ENCODE measurements at places on chromosomes 2 and 18.
A peak's percentile ranks its signal among the peaks of the same experiment; 100 is the strongest.

- no peak for DNase-seq
Observed at GRCh38 chr2:149080099-149080498, 41.6 kb downstream of the LYPD6B start.

DNA sequence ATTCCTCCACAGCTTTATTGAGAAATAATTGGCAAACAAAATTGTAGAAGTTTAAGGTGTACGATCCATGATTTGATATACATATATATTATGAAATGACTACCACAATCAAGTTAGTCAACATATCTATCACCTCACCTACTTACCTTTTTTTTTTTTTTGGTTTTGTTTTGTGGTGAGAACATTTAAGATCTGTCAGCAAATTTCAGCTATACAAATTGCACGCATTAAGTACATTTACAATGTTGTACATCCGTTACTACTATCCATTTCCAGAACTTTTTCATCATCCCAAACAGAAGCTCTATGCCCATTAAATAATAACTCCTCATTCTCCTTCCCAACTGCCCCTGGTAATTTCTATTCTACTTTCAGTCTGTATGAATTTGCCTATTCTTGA, 37.4 kb upstream of the ADCYAP1 start:
- no peak for DNase-seq

DNA sequence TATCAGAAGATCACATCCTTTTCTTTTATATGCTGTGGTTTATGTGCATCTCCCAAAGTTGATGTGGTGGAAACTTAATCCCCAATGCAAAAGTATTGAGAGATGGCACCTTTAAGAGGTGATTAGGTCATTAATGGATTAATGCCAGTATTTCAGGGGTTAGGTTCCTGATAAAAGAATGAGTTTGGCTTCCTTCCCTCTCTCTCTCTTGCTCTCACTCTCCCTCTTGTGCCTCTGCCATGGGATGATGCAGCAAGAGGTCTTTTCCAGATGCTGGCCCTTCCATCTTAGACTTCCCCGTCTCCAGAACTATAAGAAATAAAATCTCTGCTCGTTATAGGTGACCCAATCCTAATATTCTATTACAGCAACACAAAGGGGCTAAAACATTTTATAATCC, 85.0 kb downstream of the TTC27 start:
- no peak for DNase-seq

GRCh38 chr2:601387-601698, 75.9 kb downstream of the TMEM18 start:
- DNase-seq = no peak

DNA sequence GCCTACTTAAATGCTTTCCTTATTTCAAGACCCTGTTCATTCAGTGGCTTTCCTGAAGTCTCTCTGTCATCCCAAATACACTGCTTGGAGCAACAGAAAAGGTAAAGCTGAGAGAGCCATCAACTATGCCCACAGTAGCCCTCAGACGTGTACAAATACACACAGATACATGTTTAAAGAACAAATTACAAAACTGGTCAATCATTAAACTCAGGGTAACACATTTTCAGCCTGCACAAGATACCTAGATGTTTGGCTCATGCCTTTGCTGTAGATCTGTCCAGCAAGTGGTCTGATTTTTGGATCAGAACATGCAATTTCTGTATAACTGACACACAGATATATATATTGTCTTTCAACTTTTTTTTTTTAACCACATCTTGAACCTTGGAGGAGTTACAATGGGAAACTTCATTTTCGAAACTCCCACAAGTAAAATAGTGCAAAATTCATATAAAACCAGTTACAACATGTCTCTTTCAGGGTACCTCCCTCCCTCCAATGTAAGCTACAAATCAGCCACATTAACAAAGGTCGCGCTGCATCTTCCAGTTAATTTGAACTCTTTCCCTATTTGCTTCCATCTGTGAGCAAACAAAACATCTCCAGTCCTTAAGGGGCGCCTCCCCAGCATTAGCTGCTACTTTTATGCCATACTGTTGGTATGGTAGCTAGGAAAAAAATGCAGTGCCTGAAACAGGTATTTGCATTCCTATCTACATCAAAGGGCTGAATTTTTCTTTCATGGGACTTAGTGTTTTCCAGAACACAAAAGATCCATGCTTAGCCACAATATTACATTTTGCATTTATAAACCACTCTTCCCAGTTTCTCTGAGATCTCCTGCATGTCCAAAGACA, 311.9 kb downstream of the NRXN1 start:
- no peak for DNase-seq

GRCh38 chr2:118122594-118123281, 34.5 kb downstream of the INSIG2 start:
- DNase-seq = no peak

DNA sequence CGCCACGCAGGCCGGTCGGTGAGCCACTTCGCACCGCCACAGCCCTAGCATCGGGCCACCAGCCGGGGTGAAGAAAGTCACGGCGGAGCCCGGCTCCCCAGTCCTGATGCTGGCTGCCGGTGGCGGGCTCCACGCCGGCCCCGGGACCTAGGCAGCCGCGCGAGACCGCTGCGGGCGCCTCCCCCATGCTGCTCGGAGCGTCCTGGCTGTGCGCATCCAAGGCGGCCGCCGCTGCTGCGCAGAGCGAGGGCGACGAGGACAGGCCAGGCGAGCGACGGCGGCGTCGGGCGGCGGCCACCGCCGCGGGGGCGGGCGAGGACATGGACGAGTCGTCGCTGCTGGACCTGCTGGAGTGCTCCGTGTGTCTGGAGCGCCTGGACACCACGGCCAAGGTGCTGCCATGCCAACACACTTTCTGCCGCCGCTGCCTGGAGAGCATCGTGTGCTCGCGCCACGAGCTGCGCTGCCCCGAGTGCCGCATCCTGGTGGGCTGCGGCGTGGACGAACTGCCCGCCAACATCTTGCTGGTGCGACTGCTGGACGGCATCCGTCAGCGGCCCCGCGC, 433 bp downstream of the SH3RF3 start:
- no peak for DNase-seq

DNA sequence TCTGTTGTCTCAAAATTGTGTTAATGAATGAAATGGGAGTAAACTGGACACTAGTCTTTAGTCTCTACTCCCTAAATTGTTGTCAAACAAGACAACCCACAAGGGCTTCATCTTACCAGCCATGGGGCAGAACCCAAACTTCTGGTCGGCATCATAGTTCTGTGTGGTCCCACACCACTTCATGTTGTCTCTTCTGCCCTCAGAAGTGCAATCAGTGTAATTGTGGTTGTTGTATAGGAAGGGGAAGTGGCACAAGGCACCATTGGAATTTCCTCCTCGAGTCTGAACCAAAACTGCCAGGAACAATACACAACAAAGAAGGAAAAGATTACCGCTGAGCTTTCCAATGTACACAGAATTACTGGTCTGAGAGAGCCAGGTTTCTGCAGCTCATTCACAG, 12.6 kb downstream of the FN1 start:
- no peak for DNase-seq

DNA sequence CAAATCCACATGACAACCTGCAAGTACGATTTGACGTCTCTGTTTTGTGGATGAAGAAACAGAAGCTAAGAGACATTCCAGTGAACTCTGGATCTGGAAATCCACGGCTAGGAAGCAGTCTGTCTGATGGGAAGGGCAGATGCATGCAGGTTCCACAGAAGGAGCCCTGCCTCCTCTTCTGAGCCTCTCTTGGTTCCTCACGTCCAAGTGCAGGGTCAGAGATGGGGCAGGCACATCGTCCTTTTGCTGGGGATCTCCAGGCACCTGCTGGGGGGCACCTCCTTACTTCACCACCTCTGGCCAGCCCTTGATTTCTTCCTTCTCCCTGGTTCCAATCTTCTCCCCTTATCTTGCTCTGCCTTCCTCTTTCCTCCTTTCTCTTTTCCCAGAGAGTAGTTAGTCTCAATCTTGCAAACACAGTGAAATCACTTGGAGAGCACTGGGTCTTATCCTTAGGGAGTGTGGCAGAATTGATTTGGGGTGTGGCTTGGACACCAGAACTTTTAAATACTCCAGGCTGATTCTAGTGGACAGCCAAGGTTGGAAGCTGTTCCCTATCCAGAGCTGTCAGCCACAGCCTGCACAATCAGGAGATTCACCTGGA, 137.8 kb downstream of the BCL2 start:
- no peak for DNase-seq

- no peak for DNase-seq
Observed at GRCh38 chr2:109513749-109514588, 99.8 kb downstream of the SEPTIN10 start.

- DNase-seq = no peak
Observed at GRCh38 chr2:234015861-234016260, 34.6 kb upstream of the SPP2 start.

GRCh38 chr2:100752628-100753333, 67.2 kb upstream of the NPAS2 start:
- DNase-seq = no peak

GRCh38 chr2:232338759-232339106, 39.8 kb upstream of the ALPP start:
- DNase-seq = peak; percentile 53

DNA sequence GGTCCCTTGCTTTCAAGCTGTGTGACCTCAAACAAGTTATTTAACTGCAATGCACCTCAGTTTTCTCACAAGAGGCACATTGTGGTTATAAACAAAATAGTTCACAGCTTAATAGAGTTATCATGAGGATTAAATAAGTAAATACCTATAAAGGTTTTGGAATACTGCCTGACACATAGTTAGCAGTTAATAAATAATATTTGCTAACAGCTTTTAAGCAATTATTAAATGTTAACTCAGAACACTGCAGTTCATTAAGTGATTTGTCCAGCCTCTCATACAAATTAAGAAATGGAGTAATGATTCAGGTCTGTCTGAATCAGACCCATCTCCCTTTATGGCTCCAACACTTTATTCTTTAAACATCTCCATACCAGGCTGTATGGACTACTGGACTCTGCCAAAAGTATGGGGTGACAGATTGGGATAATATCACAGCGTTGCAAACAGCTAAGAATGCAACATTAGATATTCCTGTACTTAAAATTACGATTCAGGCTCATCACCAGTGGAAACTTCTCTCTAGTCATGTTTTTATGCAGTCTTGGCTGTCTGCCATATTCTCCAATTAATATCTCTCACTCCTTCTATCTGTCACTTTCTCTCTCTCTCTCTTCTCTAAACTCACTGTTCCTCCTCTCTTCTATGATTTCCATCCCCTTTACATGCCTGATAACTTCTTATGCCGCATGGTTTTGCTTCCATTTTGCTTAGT, 370.6 kb upstream of the UBE2E3 start:
- no peak for DNase-seq

GRCh38 chr2:163859951-163860350, 124.1 kb upstream of the FIGN start:
- no peak for DNase-seq

- no peak for DNase-seq
Observed at GRCh38 chr2:164920430-164920829, 34.9 kb downstream of the SLC38A11 start.

GRCh38 chr2:113977060-113977659, 87.3 kb downstream of the ACTR3 start:
- no peak for DNase-seq

DNA sequence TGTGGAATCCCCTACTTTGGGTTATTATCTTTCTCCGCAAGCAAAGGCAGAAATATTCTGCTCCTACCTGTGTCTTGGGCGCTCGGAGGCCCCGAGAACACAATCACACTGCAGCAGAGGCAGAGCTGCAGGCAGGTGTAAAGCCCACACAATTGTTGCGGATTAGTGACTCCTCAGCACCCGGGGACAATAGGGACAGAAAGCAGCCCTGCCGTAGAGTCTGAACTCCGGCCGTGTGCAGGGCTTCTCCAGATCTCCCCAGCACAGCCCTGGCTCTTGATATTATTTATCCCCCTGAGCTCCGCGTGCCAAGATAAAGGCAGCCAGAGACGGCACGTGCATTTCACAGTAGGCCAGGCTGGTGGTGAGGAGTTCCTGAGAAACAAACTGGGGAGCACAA, 229.2 kb downstream of the EN1 start:
- DNase-seq = no peak

- no peak for DNase-seq
Observed at GRCh38 chr2:183493040-183493439, 368.8 kb downstream of the NUP35 start.
